ENCODE measurements at places on chromosomes 16 and 17. TPM values are rescaled to one million over a fixed set of nuclear protein-coding genes. Genes with fewer than 3 reads are reported as not detected.

GRCh38 chr16:85983064-85983463, 84.1 kb downstream of the IRF8 start:
- no peak for DNase-seq

DNA sequence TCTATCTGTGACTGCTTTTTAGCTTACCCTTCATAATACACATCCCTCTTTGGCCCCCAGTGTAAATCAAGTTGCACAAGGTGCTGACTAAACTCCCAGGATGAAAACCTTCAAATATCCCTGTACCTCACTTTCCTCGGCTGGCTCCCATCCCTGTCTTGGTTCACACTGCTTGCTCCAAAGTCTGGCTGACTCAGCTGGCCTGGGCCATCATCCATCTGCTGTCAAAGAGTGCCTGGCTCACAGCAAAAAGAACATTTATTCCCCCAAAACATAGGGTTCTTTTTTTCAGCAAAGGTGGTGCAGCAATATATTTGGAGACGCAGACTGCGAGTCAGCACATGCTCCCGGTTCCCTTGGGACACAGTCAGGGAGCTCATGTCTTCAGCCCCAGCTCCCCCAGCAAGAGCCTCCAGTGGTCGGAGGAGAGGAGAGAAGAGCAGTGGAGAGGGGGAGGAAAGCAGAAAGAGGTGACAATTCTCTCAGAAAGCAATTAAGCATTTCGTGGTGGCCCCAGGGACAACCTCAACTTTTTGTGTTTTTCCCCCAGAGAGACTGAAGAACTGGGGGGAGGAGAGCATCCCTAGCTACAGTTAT, 26.1 kb downstream of the GPR142 start:
- DNase-seq = no peak

GRCh38 chr16:25031132-25031440, 15.9 kb upstream of the ARHGAP17 start:
- DNase-seq = no peak

- DNase-seq = peak; percentile 86
Observed at GRCh38 chr17:49223517-49224197, 6.9 kb downstream of the PHOSPHO1 start.

- DNase-seq = peak; percentile 89
Observed at GRCh38 chr16:58511933-58512815, 3.1 kb upstream of the SETD6 start.

GRCh38 chr16:67035364-67035763, 6.4 kb downstream of the CBFB start:
- no peak for DNase-seq

DNA sequence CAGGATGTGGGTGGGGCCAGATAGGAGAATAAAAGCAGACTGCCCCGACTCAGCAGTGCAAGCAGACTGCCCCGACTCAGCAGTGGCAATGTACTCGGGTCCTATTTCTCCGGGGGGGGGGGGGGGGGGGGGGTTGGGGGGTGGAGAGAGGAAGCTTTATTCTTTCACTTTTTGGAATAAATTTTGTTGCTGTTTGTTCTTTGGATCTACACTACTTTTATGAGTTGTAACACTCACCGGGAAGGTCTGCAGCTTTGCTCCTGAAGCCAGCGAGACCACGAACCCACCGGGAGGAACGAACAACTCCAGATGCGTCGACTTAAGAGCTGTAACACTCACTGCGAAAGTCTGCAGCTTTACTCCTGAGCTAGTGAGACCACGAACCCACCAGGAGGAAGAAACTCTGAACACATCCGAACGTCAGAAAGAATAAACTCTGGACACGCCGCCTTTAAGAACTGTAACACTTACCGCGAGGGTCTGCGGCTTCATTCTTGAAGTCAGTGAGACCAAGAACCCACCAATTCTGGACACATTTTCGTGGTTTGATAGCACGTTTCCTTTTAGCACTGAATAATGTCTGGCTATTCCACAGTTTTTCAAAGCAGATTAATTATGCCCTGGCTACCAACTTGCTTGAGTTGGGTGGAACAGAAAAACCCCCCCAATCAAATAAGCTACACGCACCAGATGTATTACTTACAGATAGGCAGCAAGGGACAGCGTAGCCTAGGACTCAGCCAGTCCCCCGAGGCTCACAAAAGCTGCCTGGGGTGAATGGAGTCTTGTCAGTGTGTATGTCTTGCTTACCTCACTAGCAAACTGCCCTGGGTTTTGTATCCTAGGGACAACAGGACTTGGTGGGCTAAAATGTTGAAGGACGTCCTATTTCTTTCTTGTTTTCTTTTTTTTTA, 11.9 kb downstream of the FZD2 start:
- no peak for DNase-seq

- no peak for DNase-seq
Observed at GRCh38 chr17:56172517-56172982, 19.3 kb downstream of the ANKFN1 start.

DNA sequence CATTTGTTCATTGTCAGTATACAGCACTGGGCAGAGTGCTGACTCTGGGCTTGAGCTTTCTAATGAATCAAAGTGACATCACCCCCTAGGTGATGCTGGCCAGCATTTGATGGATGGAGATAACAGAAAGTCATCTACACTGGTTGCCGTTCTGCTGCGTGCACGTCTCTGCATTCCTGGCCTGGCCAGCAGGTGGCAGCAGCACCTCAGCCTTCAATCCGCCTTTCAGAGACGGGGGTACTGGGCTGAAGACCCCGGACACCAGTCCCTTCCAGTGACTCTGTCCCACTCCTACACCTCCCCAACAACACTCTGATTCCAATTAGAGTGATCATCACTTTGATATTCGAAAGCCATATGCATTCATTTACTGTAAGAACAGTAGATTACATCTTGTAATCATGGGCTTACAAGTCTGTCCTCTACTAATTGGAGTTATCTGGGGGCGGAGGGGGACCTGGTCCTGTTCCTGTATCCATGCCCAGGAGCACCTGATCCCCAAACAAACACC, 6.0 kb downstream of the CPSF4L start:
- peak; percentile 56 for DNase-seq

DNA sequence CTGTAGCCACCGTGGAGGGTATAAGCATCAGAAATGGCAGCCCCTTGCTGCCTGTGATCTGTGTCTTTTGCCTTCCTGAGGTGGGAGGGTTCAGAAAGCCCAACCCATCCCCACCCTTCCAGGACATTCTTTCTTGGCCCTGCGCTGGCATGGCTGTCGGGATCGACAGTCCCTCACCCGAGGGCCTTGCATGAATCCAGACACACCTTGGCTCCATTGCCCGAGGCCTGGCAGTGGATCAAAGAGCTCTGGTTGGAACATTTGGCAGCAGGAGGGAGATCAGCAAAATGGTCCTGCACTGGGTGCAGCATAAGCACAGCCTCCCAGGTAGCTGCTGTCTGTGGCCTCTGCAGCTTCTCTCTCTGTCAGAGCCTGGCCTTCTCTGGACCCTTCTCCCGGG, 246.6 kb upstream of the MAF start:
- DNase-seq = no peak

DNA sequence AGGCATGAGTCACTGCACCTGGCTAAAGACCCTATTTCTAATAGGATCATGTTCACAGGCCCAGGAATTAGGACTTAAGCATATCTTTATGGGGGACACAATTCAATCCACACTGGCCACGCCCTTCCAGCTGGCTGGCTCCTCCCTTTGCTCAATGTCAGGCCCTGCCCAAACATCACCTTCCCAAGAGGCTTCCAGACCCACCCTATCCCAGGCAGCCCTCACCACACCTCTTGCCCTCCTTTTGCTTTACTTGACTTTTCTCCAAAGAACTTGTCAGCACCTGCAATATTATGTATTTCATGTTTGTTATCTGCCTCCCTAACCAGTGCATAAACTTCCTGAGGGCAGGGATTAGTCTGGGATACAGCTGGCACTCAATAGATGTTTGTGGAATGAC, 109.6 kb upstream of the CDH5 start:
- no peak for DNase-seq

GRCh38 chr17:75729351-75729750, 8.1 kb downstream of the ITGB4 start:
- DNase-seq = no peak

- no peak for DNase-seq
Observed at GRCh38 chr16:27495191-27495590, 54.5 kb downstream of the GTF3C1 start.

GRCh38 chr16:85138825-85139627, 26.8 kb upstream of the CIBAR2 start:
- no peak for DNase-seq

- peak; percentile 77 for DNase-seq
Observed at GRCh38 chr17:39611401-39612112, 3.8 kb upstream of the NEUROD2 start.

DNA sequence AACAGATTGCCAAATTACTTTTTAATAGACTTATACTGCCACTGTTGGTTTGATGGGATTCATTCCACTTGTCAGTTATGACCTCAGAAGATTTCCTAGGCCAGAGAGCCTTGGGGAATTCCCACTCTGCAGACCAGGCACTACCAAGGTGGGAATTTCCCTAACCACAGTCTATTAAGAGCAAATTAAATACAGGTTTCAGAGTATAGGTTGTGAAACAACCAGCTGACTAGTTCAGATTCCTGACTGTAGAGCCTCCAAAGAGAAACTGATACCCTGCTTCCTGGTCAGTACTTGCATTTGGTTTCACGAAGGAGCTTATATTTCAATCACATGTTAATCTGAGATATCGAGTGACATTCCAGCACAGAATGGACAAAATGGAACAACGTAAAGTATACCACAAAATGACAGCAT, 186.5 kb downstream of the STX8 start:
- DNase-seq = peak; percentile 50

- DNase-seq = peak; percentile 82
Observed at GRCh38 chr16:79601931-79602627, 1.5 kb upstream of the MAF start.

- DNase-seq = peak; percentile 49
Observed at GRCh38 chr16:11379420-11379819, 34.2 kb downstream of the RMI2 start.

DNA sequence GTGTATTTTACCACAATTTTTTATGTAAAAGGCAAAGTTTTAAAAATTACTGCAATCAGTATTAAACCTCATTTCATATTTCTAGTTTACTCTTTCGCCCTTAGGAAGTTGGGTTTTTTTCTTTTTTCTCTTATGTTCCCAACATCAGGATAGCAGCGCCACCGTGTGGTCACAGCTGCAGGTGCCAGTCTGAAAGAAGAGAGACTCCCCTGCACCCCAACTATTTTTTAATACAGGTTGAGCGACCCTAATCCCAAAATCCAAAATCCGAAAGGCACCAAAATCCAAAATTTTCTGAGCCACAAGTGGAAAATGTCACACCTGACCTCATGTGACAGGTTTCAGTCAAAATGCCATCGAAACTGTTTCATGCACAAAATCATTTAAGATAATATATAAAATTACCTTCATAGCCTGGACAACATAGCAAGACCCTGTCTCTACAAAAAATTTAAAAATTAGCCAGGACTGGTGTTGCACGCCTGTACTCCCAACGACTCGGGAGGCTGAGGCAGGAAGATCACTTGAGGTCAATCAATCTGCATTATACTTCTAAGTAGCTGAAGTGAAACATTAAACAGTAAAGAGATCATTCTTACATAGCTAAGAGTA, 21.8 kb upstream of the ASGR2 start:
- DNase-seq = peak; percentile 63

- DNase-seq = no peak
Observed at GRCh38 chr16:11841026-11841425, 10.3 kb downstream of the RSL1D1 start.

- DNase-seq = no peak
Observed at GRCh38 chr16:51756447-51757123, 605.5 kb upstream of the SALL1 start.

DNA sequence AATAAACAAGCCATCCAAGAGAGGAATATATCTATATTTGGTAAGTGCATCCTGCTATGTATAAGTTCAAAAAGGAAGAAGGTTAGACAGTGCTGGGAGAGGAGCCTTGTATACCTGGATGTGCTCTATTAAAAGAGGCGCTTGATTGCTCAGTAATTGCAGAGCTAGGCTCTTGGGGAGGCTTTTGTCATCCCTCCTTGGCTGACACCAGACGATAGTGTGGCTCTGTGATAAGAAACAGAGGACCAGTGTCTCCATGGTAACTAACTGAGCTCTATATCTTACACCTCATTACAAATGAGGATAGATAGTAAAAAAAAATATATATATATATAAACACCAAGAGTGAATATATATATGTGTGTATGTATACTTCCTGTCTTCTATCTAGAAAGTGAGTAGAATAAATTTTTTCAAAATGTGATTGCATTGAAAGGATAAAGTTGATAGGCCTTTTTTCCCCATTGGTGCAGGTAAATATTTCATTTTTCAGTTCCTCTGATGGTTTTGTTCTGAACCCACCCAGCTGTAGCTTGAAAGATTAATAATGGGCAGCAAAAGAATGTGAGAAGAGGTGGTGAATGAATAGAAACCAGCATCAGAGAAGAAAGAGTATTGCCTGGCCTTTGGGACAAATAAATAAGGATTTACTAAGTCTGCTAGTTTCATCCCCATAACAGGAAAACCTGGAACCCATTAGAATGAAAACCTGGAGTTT, 303.7 kb downstream of the ZFHX3 start:
- DNase-seq = no peak

GRCh38 chr17:35486920-35487732, 38.6 kb upstream of the SLFN13 start:
- peak; percentile 16 for DNase-seq

DNA sequence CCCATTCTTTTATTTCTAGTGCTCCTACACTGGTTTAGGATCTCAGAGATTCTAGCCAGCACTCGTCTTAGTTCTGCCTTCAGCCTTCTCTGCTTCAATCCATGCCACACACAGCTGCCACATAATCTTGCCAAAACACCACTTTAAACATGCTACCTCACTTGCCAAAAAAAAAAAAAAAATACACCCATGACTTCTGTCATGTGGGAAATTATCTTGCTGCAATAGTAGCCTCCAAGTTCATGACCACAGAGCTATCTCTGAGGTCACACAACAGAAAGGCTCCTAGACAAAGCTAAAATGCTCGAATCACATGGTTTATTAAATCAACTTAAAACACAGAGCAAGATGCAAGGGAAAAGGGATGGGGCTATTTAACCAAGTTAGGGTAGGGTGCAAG, 18.1 kb downstream of the FZD2 start:
- DNase-seq = no peak

- no peak for DNase-seq
Observed at GRCh38 chr16:29011112-29011511, 26.3 kb downstream of the LAT start.

GRCh38 chr17:72976971-72977770, 115.3 kb downstream of the SLC39A11 start:
- peak; percentile 65 for DNase-seq

- no peak for DNase-seq
Observed at GRCh38 chr16:58009856-58010416, 8.7 kb downstream of the USB1 start.

- no peak for DNase-seq
Observed at GRCh38 chr16:24289166-24289700, 33.1 kb downstream of the CACNG3 start.

GRCh38 chr17:5068236-5068635, 10.0 kb upstream of the ZFP3 start:
- DNase-seq = no peak

The MYO19 gene
- 156 TPM for total RNA-seq

The TBC1D26 gene
- total RNA-seq = not detected

The SRCIN1 gene
- total RNA-seq = 46.6 TPM

The SLC35G6 gene
- total RNA-seq = not detected

The KRT222 gene
- total RNA-seq = not detected

The PRSS36 gene
- total RNA-seq = 1.6 TPM

The ZNF19 gene
- total RNA-seq = 11.3 TPM

The GP1BA gene
- total RNA-seq = not detected

The DLX4 gene
- total RNA-seq = 2.4 TPM

The KRTAP9-4 gene
- not detected for total RNA-seq

The CCL17 gene
- not detected for total RNA-seq

The SP6 gene
- 1.2 TPM for total RNA-seq

The CHST5 gene
- 0.42 TPM for total RNA-seq

The SLC38A8 gene
- total RNA-seq = not detected

The CACNG5 gene
- total RNA-seq = not detected

The TNFRSF13B gene
- not detected for total RNA-seq

The DNAJC7 gene
- 193 TPM for total RNA-seq
